ENCODE measurements at places on chromosomes 6 and 20.

- no peak for DNase-seq
These were observed 22.3 kb downstream of the NPEPL1 start for GRCh38 chr20:58714923-58715351.

DNA sequence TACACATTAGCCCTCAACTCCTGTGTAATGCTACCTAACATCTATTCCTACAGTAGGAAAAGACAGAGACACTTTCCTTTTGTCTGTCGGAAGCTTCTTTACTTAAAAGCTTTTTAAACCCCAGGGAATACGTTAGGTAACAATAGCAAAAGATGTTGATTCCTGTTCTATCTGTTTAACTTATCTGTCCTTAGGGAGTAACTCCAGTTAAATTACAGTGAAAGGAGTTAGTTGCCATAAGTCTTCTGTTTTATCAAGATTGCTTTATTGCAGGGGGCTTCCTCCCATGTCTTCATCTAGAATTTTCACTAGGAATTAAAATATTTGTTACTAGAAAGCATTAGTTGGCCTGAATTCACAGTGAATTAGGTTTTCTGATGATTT is 26.2 kb downstream of the TOP1 start:
- no peak for DNase-seq

DNA sequence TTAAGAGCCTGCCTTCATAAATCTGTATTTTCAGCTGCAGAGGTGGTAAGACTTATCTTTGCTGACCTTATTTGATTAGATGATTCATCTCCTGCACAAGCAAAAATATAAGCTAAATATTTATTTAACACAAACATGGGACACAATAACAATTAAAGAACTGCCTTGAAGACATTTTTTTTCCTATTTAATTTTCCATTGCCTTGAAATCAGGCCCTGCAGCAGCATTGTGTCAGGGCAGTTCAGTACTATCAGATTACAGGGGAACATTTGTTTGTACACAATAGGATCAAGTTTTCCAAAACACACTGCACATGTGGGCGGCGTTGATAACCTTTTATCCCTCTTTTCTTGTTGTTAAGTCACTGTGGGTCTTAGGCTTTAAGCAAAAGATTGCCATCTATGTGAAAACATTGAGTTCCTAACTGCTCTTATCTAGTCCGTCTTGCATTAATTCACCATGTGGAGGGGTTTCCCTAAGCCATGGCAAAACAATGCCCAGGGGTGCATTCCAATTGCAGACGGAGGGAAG is 7.4 kb downstream of the ADGRF5 start:
- no peak for DNase-seq

DNA sequence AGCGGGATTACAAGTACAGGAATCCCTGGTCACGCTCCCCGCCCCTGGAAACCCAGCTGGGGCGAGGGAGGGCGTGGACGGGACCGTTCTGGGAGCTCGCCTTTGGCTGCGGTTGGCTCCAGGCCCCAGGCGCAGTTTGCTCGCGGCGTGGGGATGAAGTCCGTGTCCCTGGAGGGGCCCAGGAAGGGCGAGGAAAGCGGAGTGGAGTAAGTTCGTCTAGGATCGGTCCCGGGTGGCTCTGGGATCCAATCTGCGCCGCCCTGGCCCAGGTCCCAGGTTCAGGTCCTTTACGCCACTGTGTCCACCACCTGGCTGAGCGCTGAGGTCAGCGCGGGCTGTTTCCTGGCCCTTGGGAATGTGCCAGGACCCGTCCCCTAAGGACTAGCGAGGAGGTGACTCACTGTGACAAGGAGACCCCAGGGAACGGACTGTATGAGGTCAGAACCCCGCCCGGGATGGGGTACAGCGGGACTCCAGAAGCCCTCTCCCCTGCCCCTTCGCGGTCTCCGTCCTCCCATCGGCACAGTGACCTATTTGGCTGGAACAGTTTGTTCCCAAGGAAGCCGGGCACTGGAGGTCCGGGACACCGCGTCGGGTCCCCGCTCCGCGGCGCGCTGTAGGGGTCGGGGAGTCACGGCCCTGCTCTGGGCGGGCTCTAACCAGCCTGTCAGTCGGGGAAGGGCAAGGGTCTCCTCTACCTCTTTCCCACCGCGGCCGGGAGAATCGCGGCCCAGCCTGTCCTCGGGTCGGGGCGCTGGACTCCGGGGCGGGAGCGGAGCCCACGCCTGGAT is 724 bp downstream of the CDKN1A start:
- peak; percentile 73 for DNase-seq

DNA sequence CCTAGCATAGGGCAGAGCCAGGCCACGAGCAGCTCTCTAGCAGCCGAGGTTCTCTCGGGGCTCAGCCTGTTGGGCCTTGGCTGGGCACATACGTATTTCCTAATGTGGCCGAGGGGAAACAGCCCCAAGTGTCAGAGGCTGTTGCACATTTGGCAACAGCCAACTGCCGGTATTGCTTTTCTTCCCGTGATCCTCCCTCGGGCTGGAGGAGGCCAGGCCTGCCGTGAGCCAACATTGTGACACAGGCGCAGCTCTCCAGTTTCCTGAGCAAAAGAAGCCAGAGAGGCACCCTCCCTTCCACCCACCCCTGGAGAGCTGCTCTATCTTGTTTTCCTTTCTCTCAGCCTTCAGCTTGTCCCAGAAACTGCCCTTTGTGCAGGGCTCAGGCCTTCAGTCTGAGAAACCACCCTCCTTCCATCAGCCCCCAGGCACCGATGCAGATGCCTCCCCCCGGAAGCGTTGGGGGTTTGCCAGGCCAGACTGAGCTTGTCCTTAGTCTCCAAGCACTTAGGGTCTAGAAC is 5.1 kb upstream of the BPI start:
- peak; percentile 60 for DNase-seq

DNA sequence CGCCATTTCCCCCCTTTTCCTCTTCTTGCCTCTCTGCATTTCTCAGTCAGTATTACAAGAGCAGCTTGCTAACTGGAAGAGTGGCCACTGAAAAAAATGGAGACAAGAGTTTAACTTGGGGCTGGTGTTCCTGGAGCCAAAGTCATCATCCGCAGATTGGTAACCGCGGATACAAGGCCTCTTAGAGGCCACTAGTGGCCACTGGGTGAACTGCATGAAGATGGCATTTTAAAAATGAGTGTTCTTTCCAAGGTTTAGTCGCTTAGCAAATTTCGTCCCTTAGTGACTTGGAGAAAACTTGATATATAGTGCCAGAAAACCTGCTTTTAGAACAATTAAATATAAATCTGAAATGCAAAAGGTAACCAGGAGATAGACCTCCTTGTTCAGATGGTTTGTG is 4.8 kb downstream of the F13A1 start:
- peak; percentile 56 for DNase-seq

DNA sequence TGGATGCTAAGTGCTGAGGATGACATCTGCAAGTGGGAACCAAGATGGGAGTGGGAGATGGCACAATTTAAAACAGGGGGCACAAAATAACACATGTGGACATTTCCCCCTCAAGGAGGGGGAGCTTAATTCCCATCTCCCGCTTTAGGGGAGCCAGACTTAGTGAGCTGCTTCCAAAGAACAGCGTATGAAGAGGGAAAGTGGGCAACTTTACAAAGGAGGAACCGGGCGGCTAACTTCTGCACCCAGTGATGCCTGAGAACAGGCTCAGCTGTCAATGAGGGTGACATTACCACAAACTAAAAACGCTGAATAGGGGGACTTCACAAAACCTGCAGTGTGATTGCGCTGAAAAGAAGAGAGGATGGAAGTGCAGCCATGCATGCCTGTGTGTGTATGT is 95.5 kb upstream of the NXT1 start:
- DNase-seq, result no peak

DNA sequence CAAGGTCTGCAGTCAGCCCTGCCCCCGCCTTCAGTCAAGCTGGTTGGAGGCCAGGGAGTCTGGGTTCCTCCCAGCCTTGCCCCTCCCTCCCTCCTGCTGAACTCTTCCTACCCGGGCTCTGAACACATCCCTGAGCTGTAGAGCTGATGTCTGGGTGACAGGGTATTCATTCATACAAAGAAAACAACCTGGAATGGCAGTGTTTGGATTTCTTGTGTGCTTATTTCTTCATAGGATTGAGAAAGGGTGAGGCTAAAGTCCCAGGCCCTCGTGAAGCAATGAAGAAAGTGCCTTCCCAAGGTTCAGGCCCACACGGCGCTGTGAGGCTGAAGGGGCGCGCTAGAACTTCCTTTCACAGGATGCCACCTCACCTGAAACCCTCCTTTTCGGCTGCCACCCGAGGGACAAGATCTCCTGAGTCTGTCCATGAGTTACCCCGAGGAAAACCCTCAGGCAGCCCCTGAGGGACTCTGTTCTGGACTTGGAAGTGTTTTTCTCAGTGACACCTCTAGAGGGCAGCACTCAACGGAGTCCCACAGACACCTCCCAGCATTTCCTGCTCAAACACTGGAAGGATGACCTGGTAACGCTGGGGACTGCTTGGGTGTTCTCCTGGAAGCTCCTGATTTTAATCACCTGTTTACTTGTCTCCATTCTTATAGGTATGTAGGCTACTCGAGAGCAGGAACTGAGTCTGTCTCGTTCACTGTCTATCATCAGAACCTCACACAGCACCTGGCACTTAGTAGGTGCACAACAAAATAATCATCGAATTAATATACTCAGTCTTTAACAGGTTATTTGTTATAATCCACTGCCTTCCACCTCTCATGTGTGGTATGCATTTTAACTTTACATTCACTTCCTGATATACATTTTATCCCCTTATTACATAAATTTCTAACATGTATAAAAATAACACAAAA is 11.8 kb upstream of the GSTA1 start:
- peak; percentile 58 for DNase-seq

Data from fibroblast of mammary gland (primary cell).